ENCODE measurements at places on chromosomes 5 and 9. TPM values are rescaled to one million over a fixed set of nuclear protein-coding genes. Genes with fewer than 3 reads are reported as not detected.

DNA sequence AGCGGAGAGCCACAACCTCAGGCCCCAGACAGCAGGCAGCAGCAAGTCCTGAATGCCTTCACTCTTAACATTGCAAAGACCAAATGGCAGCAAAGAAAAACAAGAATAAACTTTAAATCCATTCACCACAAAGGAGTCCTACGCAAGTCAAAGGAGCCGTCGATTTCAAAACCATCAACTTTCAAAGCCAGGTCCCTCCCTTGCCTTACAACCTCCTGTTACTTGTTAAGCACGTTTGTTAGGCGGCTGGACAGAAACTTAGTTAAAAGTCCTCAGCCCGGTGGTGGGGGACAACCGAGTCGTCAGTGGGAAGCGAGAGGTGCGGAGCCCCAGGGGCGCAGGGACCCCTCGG, 938 bp downstream of the LPAR1 start:
- DNase-seq, result no peak
- peak overlapping the region; percentile 81 for H3K4me3 ChIP-seq
- peaks cover 5% of the 10 kb centered on the region for H3K4me1 ChIP-seq
- peaks cover 19% of the 10 kb centered on the region for H3K27me3 ChIP-seq

GRCh38 chr5:170200876-170201275, 31.9 kb upstream of the C5orf58 start:
- H3K4me1 ChIP-seq, result peaks cover 23% of the 10 kb centered on the region
- no peak for DNase-seq
- no peaks in the 10 kb centered on the region for H3K36me3 ChIP-seq
- no peak overlapping the region for H3K4me3 ChIP-seq

- no peak overlapping the region for H3K4me3 ChIP-seq
- no peak for DNase-seq
- H3K27me3 ChIP-seq, result no peaks in the 10 kb centered on the region
- H3K36me3 ChIP-seq, result no peaks in the 10 kb centered on the region
These were observed 9.5 kb upstream of the QSOX2 start for GRCh38 chr9:136255166-136255538.

GRCh38 chr5:173315495-173316338, 12.5 kb downstream of the STC2 start:
- H3K36me3 ChIP-seq, result no peaks in the 10 kb centered on the region
- no peaks in the 10 kb centered on the region for H3K27me3 ChIP-seq
- no peak overlapping the region for H3K4me3 ChIP-seq
- H3K27ac ChIP-seq, result peak overlapping the region; percentile 55
- no peaks in the 10 kb centered on the region for H3K4me1 ChIP-seq

- no peaks in the 10 kb centered on the region for H3K27me3 ChIP-seq
- no peak overlapping the region for H3K27ac ChIP-seq
- H3K4me3 ChIP-seq, result no peak overlapping the region
- no peaks in the 10 kb centered on the region for H3K36me3 ChIP-seq
- DNase-seq, result no peak
These were observed 354.1 kb upstream of the RFX3 start for GRCh38 chr9:3879726-3880505.

GRCh38 chr5:126778675-126779403, 1.9 kb downstream of the LMNB1 start:
- DNase-seq, result no peak
- peaks cover 40% of the 10 kb centered on the region for H3K36me3 ChIP-seq
- no peaks in the 10 kb centered on the region for H3K4me1 ChIP-seq
- no peaks in the 10 kb centered on the region for H3K27me3 ChIP-seq

GRCh38 chr9:122551371-122551770, 1.5 kb upstream of the OR1N2 start:
- DNase-seq, result no peak
- H3K36me3 ChIP-seq, result no peaks in the 10 kb centered on the region
- H3K4me3 ChIP-seq, result no peak overlapping the region
- H3K4me1 ChIP-seq, result no peaks in the 10 kb centered on the region

- peak overlapping the region; percentile 95 for H3K4me3 ChIP-seq
- H3K27ac ChIP-seq, result no peak overlapping the region
- no peaks in the 10 kb centered on the region for H3K27me3 ChIP-seq
- peaks cover 24% of the 10 kb centered on the region for H3K36me3 ChIP-seq
- H3K4me1 ChIP-seq, result peaks cover 4% of the 10 kb centered on the region
These were observed 1.6 kb downstream of the DCAF12 start for GRCh38 chr9:34124926-34125325.

- H3K36me3 ChIP-seq, result no peaks in the 10 kb centered on the region
- H3K27ac ChIP-seq, result no peak overlapping the region
- no peaks in the 10 kb centered on the region for H3K27me3 ChIP-seq
- no peak overlapping the region for H3K4me3 ChIP-seq
- DNase-seq, result no peak
- no peaks in the 10 kb centered on the region for H3K4me1 ChIP-seq
These were observed 11.8 kb upstream of the CD180 start for GRCh38 chr5:67208403-67208802.

- H3K36me3 ChIP-seq, result no peaks in the 10 kb centered on the region
- H3K4me3 ChIP-seq, result no peak overlapping the region
- H3K27ac ChIP-seq, result no peak overlapping the region
- no peaks in the 10 kb centered on the region for H3K4me1 ChIP-seq
- H3K27me3 ChIP-seq, result no peaks in the 10 kb centered on the region
These were observed 59.3 kb upstream of the ANGPTL2 start for GRCh38 chr9:127181595-127182190.

Gene HEMGN
- not detected for total RNA-seq

Gene FLT4
- total RNA-seq, result 7.4 TPM

Gene ECM2
- 1.2 TPM for total RNA-seq

Gene LCN9
- 10.4 TPM for total RNA-seq

Data from endodermal cell (in vitro differentiated cells).